ENCODE measurements at places on chromosomes 4 and X.

GRCh38 chr4:123826896-123827295, 430.3 kb downstream of the SPRY1 start:
- DNase-seq, result no peak

GRCh38 chrX:63746278-63746677, 38.7 kb downstream of the ARHGEF9 start:
- DNase-seq, result no peak

DNA sequence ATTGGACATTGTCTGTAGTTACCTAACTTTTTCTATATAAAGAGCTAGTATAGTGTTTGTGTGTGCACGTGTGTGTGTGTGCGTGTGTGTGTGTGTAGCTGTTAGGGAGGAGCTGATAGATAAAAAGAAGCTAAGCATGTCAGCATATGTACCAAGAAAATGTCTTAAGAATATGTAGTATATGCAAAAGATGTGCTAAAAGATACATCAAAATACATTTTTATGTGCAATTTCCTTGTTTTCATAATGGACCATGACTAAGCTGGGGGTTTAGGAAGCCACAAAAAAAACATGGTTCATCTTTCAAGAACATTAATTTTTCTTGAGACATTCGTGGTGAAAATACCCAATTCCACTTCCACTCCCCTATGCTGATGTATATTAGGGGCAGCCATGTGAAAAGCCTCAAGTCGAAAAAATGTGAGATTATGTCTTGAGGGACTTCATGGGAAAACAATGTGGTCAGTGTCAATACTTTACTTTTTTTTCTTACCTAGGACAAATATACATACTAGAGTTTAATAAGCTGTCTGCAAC, 1599.7 kb downstream of the ARAP2 start:
- DNase-seq, result no peak

- DNase-seq, result no peak
Measured at GRCh38 chrX:65273152-65273551, 261.4 kb downstream of the LAS1L start.

DNA sequence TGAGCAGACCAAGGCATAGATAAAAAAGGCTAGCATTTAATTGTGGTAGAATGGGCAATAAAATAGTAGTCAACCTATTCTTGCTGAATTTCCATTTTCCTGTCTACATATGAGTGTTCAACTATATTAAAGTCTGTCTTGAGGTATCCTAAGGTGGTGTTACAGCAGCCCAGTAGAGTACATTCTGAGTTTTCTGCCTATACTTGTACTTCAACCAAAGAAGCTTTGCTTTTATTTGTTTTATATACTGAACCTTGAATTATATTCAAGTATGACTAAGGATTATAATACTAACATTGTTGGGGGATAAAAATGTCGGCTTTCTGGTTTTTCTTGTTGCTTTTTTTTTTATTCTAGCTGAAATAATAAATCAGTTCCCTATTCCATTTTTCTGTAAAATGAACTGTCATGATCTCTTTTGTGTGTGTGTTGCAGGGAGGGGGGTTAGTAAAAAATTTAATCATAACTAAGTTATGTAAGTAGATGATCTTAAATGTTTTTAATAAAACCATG, 106.7 kb downstream of the PDLIM5 start:
- no peak for DNase-seq

DNA sequence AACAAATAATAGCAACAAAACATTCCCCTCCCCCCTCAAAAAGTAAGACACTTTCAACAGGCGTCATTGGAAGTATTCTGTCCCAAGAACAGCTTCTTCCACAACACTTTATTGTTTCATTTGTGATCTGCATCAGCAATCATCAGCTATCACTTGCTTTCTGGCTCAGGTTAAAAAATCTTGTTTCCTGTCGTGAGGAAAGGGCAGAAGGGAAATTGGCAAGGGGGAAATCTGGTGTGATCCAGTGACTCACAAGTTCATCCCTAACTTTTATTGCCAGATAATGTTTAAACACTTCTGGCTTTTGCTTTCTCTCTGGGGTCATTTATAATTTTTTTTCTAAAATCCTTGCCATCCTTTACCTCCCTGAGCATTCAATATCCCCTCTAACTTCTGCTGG, 247.4 kb upstream of the GIMD1 start:
- DNase-seq, result no peak

DNA sequence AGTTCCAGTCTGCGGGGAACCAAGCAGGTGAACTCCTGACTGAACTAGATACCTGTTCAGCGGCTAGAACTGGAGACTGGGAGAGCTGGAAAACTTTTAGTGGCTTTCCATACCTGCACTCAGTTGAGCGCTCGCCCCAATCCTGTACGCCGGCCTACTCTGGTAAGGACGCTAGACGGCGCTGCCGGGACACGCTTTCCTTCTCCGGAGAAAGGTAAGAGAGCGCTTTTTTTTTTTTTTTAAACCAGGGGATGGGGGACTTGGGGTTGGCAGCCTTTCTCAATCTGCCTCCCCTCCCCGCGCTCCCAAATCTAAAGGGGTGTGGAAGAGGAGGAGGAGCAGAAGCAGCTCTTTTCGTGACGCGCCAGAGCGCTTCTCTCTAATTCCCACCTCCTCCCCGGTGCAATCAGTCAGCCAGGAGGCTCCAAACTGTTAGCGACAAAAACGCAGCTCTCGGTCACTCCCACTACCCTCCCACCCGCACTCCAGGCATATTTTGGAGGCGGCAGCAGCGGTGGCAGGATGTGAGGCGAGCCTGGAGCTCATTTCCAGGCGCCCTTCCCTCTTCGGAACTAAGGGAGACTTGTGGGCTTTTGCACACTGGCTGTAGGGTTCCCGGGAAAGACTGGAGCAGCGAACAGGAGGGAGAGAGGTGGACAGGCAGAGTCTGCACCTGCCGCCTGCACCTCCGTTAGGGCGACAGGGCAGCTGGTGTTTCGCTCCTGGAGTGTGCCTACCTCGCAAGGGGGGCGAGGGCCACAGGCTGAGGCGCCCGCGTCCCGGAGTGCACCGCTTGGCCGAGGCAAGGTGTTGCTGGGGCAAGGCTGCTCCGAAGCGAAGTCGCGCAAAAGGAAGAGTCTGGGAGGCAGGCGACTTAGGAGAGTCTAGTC, at the start of gene IL1RAPL2:
Gene IL1RAPL2, plus strand, starts transcription at position 409 of the 890 bp plus-strand sequence.
- DNase-seq, result peak; percentile 11

- no peak for DNase-seq
Measured at GRCh38 chr4:184644553-184645307, 4.5 kb downstream of the CASP3 start.

- DNase-seq, result peak; percentile 42
Measured at GRCh38 chrX:154516656-154517100, 646 bp upstream of the FAM3A start.

DNA sequence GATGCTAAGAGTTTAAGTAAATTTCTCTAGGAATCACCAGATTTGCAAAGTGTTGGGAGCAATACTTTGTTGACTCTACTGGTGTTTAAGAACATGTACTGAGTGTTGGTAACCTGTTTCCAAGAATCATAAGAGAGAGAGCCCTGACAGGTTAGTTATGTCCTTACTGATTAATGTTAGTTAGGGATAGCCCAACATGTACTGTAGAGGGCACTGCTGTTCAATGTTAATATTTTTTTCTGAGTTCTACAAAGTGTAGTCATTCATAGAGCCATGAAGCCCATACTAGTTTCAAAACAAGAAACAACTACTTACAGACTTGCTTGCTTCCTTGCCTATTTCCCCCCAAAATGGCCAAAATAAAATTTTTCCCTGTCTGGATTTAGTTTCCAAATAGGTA, 11.9 kb downstream of the TMPRSS11D start:
- DNase-seq, result peak; percentile 21

GRCh38 chrX:33205321-33205720, 6.0 kb downstream of the DMD start:
- no peak for DNase-seq

- no peak for DNase-seq
Measured at GRCh38 chr4:519203-519651, 20.2 kb downstream of the PIGG start.

DNA sequence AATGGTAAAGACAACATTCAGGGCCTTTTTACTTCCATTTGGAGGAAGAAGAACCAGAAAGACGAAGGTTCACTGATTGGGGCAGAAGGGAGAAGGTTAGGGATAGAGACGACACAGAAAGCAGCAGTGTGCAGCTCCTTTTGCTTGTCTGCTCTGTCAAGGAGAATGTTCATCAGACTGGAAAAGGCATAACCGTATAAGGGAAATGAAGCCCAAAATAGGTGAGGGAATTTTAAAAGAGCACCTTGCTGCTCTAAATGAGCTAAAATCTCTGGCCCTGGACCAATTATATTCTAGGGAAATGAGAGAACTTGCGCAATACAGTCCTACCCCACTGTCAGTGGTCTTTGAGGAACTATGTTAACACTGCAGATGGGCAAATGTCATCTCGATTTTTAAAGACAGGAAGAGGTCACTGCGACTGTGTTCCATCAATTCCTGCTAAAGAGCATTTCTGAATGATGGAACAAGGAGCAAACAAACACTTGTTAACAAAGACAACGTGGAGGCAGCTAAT, 909.8 kb upstream of the FTHL17 start:
- DNase-seq, result peak; percentile 1
